ENCODE measurements at places on chromosomes 12 and 14. TPM values are rescaled to one million over a fixed set of nuclear protein-coding genes. Genes with fewer than 3 reads are reported as not detected.

GRCh38 chr12:87931812-87932211, 97.4 kb downstream of the C12orf50 start:
- DNase-seq, result no peak

DNA sequence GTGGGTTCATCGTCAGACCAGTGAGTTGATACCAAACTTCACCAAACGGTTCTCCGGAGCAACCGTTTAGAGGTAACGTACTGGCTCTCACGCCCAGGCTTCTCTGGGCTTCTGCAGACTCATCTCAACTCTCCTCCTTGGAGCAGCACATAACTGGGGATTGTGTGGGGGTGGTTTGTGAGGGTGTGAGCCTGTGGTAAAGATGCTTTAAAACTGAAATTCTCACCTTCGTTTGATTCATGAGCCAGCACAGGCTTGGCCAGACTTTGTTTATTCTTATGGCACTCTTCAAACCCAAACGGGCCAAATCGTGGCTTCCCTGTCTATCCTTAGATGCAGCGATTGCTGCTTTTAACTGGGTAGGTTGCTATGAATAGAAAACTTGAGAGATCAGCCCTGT, 121.3 kb downstream of the SAMD4A start:
- DNase-seq, result no peak

- DNase-seq, result no peak
These were observed 139.1 kb upstream of the PDZRN4 start for GRCh38 chr12:41049033-41049432.

GRCh38 chr12:79451365-79451764, 239.4 kb downstream of the PAWR start:
- no peak for DNase-seq

The TPPP2 gene
- total RNA-seq, result not detected
